ENCODE measurements at places on chromosomes 6 and 20.

GRCh38 chr6:52391599-52391998, 28.5 kb upstream of the EFHC1 start:
- H3K4me1 ChIP-seq = peaks cover 33% of the 10 kb centered on the region
- no peak overlapping the region for H3K27ac ChIP-seq
- H3K4me3 ChIP-seq = no peak overlapping the region
- no peaks in the 10 kb centered on the region for H3K27me3 ChIP-seq
- DNase-seq = no peak

DNA sequence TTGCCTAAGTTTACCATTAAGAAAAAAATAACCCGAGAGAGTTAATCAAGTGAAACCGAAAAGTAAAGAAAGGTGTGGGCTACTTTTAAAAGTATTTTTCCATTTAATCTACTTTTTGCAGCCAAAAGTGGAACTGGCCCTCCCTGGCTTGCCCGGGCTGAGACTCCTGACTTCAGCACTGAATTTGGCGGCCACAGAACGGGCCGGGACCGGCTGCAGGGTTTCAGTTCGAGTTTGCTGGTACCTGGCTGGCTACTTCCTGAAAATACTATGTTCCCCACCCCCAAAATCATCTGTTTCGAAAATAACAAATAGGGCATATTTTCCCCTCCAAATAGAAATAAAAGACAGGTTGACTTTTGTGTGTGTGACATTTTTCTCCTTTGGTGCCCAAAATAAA, 173.4 kb upstream of the EXOC2 start:
- H3K4me3 ChIP-seq = no peak overlapping the region
- DNase-seq = no peak
- H3K36me3 ChIP-seq = no peaks in the 10 kb centered on the region
- H3K4me1 ChIP-seq = peaks cover 5% of the 10 kb centered on the region

- no peaks in the 10 kb centered on the region for H3K4me1 ChIP-seq
- no peaks in the 10 kb centered on the region for H3K36me3 ChIP-seq
- no peak overlapping the region for H3K4me3 ChIP-seq
Observed at GRCh38 chr6:12241493-12242175, 48.5 kb upstream of the EDN1 start.

GRCh38 chr6:159616456-159616855, 76.6 kb downstream of the SOD2 start:
- no peak overlapping the region for H3K4me3 ChIP-seq
- no peaks in the 10 kb centered on the region for H3K4me1 ChIP-seq
- peaks cover 21% of the 10 kb centered on the region for H3K36me3 ChIP-seq
- H3K27me3 ChIP-seq = peaks cover 17% of the 10 kb centered on the region
- H3K27ac ChIP-seq = no peak overlapping the region

DNA sequence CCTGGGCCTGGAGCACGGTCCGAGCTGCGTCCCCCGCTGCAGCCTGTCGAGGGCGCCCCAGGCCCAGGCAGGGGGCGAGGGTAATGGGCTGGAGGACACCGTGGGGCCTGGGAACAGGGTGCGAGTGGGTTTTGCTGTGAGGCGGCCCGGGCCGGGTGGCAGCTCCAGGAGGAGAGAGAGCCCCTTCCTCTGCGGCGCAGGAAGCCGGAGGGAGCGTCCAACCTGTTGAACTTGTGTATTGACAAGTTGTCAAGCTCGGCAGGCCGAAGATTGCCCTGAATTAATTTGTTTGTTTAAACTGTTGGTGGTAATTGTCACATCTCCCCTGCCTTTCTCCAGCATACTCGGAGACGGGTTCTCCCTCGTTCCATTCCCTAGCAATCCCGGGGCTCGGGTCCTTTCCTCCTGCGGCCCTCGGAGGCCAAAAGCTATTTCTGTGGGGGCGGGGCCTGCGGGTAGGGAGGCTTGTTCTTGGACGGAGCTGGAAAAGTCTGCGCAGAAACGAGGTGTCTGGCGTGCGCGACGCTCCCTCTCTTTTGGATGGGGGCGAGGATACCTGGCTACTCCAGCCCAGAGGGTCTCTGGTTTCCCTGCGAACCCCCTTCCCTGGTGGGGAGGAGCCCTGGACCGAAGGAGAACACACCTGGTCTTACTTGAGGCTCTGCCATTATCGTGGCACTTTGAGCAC, 9.9 kb downstream of the NR2E1 start:
- H3K27ac ChIP-seq = peak overlapping the region; percentile 78
- DNase-seq = no peak
- H3K4me1 ChIP-seq = peaks cover 40% of the 10 kb centered on the region
- H3K4me3 ChIP-seq = peak overlapping the region; percentile 51

GRCh38 chr6:137493218-137494038, 766 bp downstream of the OLIG3 start:
- H3K4me3 ChIP-seq = peak overlapping the region; percentile 86
- DNase-seq = no peak
- peak overlapping the region; percentile 83 for H3K27ac ChIP-seq
- peaks cover 72% of the 10 kb centered on the region for H3K27me3 ChIP-seq

DNA sequence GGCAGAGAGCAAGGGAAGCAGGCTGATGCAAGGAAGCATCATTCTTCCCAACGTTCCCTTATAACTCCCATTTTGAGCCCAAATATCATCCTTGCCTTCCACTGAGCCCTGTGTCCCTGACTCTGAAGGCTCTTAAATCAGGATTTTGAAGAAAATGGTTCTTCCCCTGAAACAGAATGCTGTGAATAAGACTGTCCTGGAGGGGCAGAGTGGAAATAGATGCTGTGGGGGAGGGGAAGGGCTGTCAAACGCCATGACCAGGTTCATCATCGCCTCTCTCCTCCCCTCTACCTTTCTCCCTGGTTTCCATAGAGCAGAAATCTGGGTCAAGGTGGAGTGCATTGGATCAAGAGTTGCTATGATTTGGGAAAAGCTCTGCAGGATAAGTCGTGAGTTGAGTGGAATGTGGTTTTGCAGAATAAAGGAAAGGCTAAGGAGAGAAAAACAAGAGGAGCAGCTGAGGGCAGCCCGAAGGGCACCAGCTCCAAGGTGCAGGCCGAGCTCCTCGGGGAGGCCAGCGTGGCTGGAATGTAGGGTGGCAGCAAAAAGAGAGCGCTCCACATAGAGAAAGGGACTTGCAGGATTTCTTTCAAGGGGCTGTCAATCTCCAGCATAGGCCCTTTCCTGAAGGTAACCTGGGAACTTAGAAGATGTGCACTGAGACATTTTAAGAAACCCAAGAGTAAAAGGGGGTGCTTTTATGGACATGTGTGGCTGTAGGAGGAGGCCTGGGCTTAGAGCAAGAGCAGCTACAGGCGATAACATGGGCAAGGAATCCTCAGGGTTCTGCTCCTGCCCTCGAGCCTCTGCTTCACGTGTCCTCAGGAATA, 120.8 kb upstream of the CDYL start:
- no peaks in the 10 kb centered on the region for H3K4me1 ChIP-seq
- no peak overlapping the region for H3K27ac ChIP-seq
- H3K36me3 ChIP-seq = no peaks in the 10 kb centered on the region

DNA sequence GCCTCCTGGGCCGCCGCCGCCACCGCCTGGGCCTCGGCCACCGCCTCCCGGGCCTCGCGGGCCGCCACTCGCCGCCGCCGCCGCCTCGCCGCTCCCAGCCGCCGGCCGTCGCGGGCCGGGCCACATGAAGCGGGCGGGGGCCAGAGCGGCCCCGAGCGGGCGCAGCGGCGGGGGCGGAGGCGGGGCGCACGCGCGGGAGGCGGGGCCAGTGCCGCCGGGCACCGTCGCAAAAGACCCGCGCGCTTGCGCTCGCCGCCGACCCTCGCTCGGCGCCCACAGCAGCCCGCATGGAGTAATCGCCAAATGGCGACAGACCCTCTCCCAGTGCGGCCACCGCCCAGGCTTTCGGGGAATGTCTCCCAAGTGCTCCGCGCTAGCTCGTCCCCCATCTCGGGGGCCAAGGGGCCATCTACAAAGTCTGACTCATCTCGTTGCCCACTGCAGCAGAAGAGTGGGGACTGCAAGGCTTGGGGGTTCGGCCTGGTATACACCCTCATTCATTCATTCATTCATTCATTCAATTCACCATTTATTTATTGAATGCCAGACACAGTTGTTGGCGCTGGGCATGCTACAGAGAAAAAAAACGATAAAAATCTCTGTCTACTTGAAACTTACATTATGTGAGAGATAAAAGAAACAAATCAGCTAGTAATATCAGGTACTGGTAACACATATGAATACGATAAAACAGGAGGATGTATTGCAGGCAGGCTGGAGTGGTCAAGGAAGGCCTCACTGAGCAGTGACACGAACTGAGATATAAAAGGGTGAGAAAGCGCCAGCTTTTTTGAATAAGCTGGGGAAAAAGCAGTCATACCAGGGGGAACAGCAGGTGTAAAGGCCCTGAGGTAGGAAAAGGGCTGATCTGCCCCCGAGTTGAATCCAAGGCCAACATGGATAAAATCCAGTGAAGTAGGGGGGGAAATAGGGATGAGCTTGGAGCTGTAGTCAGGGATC, at the start of gene B4GALT5:
Gene B4GALT5 (minus strand): TSS at position 126 of the 960 bp plus-strand sequence. CDS start 188 bp downstream, outside the sequence.
- no peaks in the 10 kb centered on the region for H3K27me3 ChIP-seq
- peaks cover 36% of the 10 kb centered on the region for H3K4me1 ChIP-seq
- peak; percentile 74 for DNase-seq
- peak within 1 kb of the TSS; percentile 94 for H3K4me3 ChIP-seq
- peak within 1 kb of the TSS; percentile 88 for H3K27ac ChIP-seq

GRCh38 chr20:33539129-33539528, 49.2 kb downstream of the CBFA2T2 start:
- H3K4me1 ChIP-seq = peaks cover 17% of the 10 kb centered on the region
- H3K27ac ChIP-seq = no peak overlapping the region
- no peaks in the 10 kb centered on the region for H3K27me3 ChIP-seq
- peaks cover 7% of the 10 kb centered on the region for H3K36me3 ChIP-seq
- no peak overlapping the region for H3K4me3 ChIP-seq

DNA sequence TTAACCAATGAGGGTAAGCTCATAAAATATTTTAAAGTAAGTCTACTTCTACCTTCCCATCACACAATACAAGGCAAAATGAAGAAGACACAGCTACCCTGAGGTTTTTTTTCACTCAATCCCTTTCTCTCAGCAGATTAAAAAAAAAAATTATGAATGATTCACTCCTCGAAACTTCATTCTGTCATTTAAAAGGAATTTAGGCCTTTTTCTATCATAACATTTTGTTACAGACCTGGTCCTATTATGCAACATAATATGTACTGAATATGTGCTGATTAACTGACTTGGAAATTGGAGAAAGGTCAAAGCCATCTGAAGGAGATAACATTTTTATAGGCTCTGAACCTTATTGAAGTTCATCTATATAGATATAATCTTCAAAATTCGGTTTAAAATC, 45.5 kb downstream of the PRL start:
- DNase-seq = no peak
- peak overlapping the region; percentile 25 for H3K27ac ChIP-seq
- H3K27me3 ChIP-seq = peaks cover 10% of the 10 kb centered on the region
- H3K36me3 ChIP-seq = no peaks in the 10 kb centered on the region
- H3K4me3 ChIP-seq = no peak overlapping the region

Data from naive B cell (primary cell).